ENCODE measurements at places on chromosomes 1 and 21.

- DNase-seq = peak; percentile 88
Observed at GRCh38 chr1:201551877-201552731, 13.2 kb downstream of the NAV1 start.

DNA sequence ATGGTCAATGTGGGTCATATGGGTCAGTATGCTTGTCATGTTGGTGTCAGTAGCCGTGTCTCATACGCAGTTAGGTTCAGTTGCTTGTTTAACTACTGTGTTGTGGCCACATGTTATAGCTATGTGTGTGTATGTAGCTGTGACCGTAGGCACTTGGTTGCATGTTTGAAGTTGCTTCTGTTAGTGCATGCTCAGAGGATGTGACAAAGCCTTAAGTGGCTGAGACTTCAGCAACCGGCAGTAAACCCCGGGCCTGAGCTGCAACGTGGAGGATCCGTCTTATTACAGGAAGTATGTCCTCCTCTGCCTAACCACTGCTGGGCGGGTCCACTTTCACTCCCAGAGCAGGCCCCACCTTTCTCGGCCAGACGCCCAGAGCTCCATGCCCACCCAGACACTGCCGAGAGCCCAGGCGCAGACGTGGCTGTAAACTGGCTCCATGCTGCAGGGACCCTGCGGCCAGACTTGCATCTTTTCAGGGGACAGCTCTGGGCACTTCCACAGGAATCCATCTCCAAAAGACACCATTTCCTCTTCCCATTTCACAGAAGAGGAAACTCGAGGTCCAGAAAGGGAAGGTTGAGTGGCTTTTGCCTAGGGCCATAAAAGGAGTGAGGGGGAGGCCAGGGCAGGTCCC, 2.2 kb downstream of the TCEA3 start:
- DNase-seq = peak; percentile 80

- no peak for DNase-seq
Observed at GRCh38 chr1:168005529-168005928, 68.7 kb upstream of the MPC2 start.

DNA sequence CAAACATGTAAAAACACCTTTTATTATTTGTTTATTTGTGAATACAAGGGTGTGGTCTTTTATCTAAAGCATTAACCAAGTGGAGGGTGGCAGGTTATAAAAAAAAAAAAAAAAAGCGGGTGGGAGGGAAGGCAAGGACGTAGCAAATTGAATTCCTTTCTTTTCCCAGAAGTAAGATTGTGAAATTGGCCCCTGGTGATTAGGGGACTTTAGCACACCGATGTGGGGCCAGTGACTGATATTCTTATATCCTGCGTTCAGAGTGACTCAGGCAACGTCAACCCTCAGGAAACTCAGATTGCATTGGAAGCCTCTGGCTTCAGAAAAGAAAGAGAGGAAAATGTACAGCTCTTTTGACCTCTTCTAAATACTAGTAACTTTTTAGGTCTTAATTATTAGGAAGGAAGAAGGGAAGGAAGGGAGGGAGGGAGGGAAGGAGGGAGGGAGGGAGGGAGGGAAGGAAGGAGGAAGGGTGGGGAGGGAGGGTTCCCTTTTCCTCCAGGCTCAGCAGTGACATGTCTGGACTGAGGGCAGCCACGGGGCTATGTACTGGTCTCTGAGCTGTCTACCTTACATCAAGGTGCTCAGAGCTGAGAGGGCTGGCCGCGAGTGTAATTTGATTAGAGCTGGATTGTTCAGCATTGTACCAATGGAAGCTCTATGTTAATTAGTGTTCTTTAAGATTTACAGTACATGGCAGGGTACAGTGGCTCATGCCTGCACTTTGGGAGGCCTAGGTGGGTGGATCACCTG, 30.2 kb downstream of the EVA1C start:
- peak; percentile 74 for DNase-seq

- no peak for DNase-seq
Observed at GRCh38 chr1:15430787-15431570, 7.3 kb upstream of the CTRC start.

GRCh38 chr1:16171314-16172151, 15.7 kb upstream of the EPHA2 start:
- no peak for DNase-seq

GRCh38 chr1:12640237-12640957, 3.5 kb upstream of the AADACL4 start:
- no peak for DNase-seq

GRCh38 chr1:227424159-227424680, 105.9 kb upstream of the CDC42BPA start:
- no peak for DNase-seq

- no peak for DNase-seq
Observed at GRCh38 chr1:225890346-225891228, 1.6 kb upstream of the LEFTY1 start.

DNA sequence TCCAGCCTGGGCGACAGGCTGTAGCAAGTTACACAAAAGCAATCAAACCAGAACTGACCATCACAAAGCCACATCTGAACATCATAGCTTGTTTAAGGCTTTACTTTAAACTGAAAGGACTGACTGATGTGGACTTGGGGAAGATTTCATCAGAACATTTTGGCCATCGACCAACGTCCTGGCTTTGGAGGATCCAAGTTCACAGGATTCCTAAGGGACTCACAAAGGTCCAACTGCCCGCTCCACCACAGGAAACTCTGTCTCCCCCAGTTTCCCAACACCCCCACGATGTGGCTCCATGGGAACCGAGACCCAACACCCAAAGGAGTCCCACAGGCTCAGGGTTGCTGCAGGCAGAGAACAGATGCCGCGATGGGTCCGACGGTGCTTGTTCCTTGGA, 9.3 kb downstream of the SSU72 start:
- DNase-seq = no peak

- no peak for DNase-seq
Observed at GRCh38 chr1:47578026-47578720, 140.3 kb downstream of the FOXD2 start.

DNA sequence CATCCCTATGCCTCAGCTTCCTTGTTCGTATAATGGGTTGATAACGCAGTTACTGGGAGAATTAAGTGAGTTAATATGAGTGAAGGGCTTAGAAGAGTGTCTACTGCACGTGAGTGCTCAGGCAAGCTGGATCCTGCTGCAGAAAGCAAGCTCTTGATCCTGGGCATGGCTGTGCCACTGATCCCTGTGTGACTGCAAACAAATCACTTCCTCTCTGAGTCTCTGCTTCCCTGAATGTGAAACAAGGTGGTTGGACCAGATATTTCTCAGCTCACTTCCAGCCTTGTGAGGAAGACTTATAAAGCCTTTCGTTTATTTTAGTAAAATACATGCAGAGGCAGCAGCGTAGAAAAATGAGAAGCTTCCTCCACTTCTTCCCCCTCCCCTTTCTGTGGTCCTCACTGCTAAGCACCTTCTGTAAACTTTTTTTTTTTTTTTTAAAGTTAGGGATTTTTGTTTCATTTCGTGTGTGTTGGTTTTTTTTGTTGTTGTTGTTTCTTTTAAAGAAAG, 13.8 kb downstream of the PSEN2 start:
- peak; percentile 37 for DNase-seq

GRCh38 chr1:87045761-87046304, 131.4 kb downstream of the HS2ST1 start:
- DNase-seq = no peak

GRCh38 chr1:222390181-222390580, 157.7 kb downstream of the HHIPL2 start:
- DNase-seq = no peak

GRCh38 chr1:178461104-178461503, 35.7 kb downstream of the CLEC20A start:
- no peak for DNase-seq

DNA sequence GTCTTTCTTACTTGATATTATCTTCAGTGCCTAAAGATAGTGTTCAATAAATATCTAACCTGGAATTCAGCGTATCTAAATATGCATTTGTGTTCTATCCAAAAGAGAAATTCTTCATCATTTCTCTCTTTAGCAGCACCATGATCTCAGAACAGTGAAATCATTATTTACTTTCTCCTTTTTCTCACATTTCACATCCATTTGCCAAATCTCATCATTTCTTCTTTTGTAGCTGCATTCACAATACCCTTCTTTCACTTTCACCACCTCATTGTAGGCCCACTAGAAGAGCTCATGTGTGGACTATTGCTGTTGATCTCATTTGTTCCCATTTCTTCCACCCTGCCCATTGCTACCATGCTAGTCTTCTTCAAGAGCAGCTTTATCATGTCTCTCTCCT, 178.0 kb downstream of the PHTF1 start:
- DNase-seq = no peak

Data from kidney capillary endothelial cell (primary cell).